ENCODE measurements at places on chromosomes 2 and 18.

DNA sequence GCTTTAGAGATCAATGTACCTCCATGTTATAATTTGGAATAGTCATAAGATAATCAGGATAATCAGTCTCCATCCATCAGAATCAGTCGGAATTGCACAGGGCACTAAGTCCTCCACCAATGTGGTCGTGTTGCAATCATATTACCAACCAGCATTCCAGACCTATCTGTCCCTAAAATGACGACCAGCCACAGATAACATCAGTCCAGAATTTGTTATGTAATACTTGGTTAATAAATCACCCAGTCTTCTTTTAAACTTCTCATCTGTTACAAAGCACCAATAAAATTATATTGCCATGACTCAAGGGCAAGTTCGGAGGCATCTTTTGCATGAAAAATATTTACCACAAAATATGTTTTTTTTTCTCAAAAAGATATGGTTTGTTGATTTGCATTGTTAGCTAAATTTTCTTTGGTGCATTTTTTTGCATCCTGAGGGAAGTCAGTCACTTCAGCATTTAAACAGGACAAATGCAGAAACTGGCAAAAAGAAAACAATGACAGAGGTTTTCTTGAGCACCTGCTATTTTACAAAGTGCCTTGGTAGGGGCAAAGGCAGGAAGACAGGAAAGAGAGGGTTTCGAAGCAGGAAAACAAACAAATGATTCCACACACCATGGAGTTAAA lies 29.3 kb downstream of the PIEZO2 start:
- no peak for DNase-seq

DNA sequence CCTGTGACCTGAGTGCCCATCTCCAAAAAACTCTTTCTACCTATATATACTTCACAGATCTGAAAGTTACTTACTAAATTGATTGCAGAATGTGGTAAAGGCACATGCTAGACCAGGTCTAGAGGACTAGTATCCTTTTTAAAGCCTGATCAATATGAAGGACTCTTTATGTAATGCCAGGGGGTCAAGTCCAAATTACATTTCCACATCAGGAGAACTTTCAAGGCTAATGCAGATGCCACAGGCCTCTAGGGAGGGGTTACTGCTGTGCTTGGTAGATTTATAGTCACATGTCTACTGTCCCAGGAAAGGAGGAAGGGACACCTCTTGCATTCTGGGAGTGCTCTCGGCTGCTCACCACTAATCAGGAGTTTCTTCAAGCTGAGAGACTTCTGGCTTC lies 118.4 kb upstream of the NOSTRIN start:
- DNase-seq = no peak

- no peak for DNase-seq
Observed at GRCh38 chr18:79402977-79403722, 7.4 kb downstream of the NFATC1 start.

GRCh38 chr18:42025974-42026625 lies 71.1 kb downstream of the PIK3C3 start:
- DNase-seq = no peak

- peak; percentile 48 for DNase-seq
Observed at GRCh38 chr2:29923110-29923721, 1.8 kb upstream of the ALK start.
